ENCODE measurements at places on chromosomes 3 and 15.

DNA sequence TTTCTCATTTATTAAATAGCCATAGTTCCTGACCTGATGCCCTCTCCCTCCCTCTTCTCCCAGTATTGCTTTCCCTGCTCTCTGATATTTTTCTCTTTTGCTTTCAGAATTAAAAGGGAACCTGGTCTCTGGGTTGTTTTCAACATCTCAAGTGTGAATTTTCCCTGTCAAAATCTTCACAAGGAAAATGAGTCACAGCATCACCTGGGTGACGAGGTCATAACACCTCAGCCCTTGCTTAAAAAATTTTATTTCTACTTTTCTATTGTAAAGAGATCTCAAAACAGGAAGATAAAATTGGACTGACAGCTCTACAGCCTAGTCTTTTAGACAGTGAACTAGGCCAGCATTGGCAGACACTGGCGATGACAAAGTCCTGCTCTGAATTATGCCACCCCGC, 40.1 kb downstream of the GAP43 start:
- DNase-seq, result no peak

DNA sequence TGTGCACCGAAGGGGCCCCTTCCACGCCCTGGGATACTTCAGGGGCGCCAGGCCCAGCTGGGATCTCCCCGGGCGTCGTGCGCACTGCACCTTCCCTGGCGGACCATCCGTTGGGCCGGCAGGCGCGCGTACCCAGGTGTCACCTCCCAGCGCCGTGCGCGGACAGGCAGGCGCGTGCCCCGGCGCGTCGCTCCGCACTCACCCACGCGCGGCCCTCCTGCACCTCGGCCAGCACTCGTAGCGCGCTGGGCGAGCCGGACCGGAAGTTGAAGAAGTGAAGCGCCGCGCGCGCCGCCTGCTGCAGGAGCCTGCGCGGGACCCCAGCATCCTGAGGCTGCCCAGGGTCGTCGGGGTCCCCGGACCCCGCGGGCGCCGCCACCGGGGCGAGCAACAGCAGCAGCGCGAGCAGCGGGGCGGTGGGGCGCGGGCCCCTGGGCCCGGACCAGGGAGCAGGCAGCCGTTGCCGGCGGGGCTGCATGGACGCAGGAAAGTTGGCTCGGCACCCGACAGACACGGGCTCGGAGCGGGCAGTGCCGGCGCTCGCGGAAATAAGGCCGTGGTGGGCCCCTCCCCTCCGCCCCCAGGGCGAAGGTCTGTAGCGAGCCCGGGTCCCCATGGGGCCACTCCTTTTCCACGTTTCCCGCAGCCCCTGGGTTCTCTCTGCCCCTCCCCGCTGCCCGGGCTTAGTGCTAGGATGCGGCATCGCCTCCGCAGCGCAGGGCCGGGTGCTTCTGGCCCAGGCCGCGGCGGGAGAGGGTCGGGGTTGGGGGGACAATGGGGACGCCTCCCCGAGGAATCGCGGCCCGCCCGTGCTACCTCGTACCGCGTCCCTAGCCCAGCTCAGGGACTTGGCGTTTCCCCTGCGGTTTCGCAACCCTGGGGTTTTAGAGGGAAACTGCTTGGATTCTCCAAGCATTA, at the start of gene RARRES1:
TSS of gene RARRES1 (minus strand) at position 520 of the 918 bp plus-strand sequence. CDS start at position 478, 42 bp downstream.
- no peak for DNase-seq

DNA sequence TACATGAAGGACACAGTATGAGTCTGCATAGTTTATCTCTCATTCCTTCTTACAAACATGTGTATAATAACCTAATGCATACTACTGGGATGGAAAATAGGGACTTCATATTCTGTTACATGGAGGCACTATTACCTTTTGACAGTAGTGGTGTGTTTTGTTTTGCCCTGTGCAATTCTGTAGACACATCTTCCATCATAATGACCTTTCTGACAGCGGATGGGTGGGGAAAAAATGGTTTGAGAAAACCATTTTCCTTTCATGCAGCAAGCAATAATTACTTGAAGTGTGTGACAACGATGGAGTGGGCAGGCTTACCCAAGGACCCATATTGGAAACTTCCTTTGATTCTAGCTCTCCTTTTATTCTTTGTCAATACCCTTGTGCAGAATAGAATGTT, 153.6 kb upstream of the ONECUT1 start:
- DNase-seq, result no peak

- no peak for DNase-seq
Observed at GRCh38 chr3:125194849-125195601, 17.5 kb downstream of the SLC12A8 start.

DNA sequence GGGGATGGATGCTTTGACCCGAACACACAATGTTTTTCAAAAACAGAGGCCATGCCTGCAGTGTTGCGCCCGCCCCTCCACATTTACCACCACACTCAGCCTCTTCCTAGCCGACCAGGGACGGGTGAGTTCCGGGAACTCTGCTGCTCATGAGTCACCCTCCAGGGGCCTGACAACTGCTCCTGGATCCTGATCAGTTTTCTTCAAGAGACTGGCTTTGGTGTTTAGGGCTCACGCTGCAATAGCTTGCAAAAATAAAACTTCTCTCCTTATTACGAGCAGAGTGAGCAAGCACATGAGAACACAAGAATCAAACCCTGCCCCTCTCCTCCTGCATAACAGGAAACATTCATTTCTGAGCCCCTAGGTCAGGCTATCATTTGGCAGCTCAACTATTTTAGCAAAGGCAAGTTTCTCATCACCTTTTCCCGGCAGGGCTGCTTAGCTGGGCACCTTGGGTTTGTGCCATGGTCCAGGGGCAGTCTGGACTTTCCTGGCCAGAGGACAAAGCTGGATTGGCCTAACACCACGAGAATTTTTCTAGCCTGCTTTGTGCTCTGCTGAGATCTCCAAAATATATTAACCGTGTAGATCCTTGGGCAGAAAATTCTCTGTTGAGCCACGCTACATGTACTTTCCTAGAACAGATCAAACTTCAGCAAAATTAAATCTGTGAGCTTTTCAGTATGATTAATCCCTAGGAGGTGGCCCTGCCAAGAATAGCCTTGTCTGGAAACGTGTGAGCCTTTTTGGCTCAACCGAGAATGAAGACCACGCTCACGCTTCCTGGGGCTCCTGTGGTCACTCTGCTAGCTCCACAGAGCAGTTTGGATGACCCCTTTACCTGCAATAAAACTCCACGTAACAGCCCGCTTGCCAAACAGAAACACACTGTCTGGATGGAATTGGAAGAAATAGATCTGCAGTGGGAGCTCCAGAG, 52.7 kb upstream of the SPATA12 start:
- DNase-seq, result no peak

- DNase-seq, result no peak
Observed at GRCh38 chr3:58742239-58742638, 75.7 kb upstream of the FAM3D start.

- no peak for DNase-seq
Observed at GRCh38 chr15:26721232-26721967, 51.5 kb downstream of the GABRB3 start.

DNA sequence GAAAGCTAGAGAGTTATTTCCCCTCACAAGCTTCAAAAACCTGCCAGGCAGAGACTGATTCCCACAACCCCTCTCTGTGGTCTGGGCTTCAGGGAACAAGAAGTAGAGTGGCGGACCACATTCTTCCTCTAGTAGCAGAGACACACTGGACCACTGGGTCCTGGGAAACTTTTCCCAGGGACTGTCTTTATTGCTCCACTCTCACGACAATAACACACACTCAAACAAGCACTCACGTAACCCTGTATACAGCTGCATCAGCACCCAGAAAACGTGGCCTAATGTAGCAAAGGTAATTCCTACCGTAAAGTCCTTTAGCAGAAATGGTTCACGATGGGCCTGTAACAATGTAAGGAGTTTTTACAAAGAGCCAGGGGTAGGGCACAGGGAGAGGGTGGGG, 27.6 kb downstream of the CPOX start:
- no peak for DNase-seq

- DNase-seq, result no peak
Observed at GRCh38 chr3:70702132-70702531, 389.7 kb upstream of the MDFIC2 start.

DNA sequence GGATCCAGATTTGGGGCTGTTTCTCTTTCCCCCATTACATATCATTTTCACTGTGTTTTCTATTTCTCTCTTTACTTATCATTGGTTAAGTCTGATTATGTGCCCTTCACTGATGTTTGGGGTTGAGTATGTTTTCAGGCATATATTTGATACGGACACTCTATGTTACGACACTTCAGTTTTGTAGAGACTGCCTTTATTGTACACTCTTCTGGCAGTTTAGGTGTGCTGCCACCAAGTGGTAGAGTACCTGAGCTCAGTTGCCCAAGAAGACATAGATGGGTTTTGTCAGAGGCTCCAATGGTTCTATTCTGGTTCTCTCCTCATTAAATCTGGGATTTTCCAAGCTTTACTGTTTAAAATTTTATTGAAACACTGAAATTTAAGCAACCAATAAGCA, 255.0 kb upstream of the ROPN1 start:
- peak; percentile 41 for DNase-seq

GRCh38 chr3:105399611-105400010, 32.9 kb downstream of the ALCAM start:
- peak; percentile 76 for DNase-seq
